ENCODE measurements at places on chromosomes 2 and 18.

DNA sequence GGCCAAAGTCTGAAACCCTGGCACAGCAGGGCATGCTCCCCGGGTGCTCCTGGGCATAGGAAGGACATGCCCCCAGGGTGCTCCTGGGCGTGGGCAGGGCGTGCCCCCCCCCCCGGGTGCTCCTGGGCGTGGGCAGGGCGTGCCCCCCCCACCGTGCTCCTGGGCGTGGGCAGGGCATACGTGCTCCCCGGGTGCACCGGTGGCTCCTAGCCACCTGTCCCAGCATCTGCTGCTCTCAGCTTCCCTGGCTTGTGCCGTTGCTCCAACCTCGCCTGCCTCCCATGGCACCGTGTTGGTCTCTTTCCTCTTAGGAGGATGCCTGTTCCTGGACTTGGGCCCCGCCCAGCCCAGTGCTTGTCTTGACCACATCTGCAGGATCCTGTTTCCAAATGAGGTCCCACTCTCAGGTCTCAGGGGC lies 95.6 kb upstream of the CTDP1 start:
- no peak for DNase-seq

- no peak for DNase-seq
Observed at GRCh38 chr2:105604938-105605337, 139.8 kb upstream of the NCK2 start.

GRCh38 chr2:238954841-238955591 lies 107.1 kb downstream of the TWIST2 start:
- DNase-seq, result no peak

DNA sequence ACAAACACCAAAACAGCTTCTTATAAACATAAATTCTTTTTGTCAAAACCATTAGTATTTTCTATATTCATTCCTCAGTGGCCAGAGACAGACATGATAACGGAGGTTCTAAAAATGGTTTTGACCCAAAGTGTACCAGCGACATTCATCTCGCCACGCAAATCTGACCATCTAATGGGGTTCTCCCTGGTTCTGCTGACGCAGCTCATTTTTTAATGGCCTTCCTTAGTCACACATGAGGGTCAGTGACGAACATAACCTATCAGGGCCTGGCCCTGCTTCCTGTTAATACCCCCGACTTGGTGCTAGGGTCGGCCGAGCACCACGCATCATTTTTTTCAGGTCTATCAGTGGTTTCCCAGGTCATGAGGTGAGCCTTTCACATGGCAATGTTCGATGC lies 45.9 kb upstream of the ARL4C start:
- no peak for DNase-seq

DNA sequence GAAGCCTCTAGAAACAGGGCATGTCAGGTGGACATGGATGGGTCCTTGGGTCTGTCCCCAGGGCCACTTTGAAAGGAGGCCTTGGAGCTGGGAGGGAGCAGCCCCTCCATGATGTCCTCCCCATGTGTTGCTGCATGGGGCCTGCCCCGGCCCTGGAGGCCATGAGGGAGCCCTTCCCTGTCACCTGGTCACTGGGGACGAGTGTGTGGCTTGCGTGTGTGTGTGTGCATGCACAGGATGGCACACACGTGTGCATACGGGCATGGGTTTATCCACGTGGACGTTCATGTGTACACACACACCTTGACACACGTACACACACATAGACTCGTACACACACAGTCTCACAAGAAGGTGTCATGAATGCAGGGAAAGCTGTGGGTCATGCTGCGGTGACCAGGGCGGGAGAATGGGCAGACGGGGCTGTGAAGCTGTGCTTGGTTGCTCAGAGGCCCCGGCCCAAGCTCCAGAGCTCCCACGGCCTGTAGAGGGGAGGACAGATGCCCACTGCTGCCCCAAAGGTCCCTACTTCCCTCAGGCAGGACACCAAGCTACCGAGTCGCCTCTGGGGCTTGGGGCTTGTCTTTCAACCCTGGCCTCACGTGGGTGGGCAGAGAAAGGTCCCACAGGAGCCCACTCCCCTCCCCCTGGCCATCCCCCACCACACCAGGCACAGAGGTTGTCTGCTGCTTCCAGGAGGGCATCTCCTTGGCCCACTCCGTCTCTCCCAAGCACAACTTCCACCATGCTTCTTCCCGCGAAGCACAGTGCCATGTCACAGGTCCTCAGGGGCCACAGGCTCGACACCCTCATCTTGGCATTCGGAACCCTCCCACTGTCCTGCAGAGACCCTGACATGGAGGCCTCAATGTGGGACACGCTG lies 42.3 kb upstream of the GPC1 start:
- DNase-seq, result no peak

DNA sequence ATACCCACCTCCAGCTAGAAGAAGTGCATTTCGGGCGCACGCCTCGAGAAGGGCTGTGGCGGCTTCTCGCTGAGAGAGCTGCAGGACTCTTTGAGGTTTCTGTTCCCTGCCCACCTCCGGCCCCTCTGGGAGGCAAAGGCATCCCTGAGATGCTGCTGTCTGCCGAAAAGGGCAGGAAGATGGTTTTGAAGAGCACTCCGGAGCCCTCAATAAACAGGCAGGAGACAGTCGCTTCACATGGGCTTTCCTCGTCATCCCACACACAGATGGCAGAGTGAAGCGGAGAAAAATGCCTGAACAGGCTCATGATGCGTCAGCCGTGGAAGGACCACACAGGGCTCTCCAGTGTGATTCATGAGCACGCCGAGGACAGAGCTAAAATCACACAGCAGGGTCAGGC lies 25.4 kb upstream of the GLI2 start:
- no peak for DNase-seq

DNA sequence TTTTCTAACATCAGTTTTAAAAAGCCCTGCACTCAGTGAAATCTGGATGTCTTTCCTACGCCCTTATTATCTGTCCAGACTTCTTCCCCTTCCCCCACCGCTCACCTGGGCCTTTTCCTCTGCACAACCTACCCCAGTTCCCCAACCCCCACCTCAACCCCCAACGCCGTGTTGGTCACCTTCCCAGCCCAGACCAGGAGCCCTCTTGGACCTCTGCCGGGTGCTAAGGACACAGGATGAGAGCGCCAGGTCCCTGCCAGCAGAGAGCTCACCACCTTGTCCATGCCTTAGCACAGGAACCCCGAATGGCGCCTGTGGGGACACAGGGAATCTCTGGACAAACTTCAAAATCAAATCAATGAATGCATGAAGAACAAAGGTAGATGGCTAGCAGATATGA lies 966 bp upstream of the RBM43 start:
- no peak for DNase-seq

DNA sequence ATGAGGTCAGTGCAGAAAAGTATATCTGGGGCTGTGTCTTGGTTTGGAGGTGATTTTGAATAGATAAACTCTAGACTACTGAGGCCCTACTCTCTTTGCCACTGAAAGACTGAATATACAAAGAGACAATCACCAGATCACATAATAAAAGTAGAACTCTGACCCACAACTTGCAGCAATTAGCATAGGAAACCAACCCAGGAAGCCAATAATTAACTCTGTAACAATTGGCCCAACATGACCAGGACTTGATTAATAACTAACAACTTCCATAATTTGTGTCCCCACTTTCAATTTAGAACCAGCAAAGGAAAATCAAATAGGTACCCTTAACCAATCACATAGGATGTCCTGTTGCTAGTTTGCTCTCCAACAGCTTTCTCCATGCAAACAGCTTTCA lies 1104.9 kb upstream of the CELF4 start:
- no peak for DNase-seq

DNA sequence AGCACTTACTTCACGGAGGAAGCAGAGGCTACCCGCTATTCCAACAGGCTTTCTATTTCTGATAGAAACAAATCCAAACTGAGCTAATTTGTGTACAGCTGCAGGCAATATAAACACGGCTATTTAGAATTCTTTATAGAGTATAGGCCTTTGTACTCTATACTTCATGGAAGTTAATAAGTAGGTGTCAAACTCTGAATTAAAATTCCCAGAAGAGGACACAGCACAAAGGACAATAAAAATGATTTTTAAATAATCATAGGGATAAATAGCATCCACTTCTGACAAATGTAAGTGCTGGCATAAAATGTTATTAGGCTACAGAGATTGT lies 261.5 kb downstream of the AFF3 start:
- no peak for DNase-seq

DNA sequence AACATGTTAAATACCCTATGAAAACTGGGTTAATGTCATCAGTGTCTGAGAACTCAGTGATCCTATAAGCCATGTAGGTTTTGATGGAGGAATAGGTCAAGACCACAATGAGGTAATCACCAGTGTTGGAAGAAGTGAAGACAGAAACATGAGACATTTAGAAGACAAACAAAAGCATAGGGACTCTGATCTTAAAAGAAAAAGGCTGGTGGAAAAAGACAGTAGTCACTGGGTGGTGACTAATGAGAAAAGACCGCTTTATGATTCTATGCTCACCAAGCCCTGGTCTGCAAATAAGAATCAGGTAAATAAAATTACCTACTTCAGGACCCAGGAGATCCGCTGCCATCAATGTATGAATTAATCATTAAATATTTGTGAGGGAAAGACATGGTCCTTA lies 271.9 kb downstream of the GPD2 start:
- no peak for DNase-seq

DNA sequence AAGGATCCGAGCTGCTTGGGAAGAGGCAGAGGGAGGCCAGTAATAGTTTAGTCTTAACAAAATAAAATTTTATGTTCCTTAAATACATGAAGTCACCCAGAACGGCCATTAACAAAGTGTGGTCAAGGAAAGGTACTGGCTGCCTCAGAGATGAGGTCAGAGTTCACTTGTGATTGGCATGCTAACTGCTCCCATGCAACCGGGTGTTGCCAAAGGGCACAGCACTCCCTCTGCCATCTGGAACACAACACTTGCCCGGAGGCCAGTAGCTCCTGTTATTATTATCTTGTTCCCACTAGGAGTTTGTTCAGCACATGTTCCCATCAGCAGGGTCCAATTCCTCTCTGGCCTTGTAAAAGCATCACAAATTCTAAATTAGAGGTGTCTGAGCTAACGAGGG lies 207.0 kb downstream of the CYP26B1 start:
- DNase-seq, result no peak

GRCh38 chr2:177298191-177298590 lies 33.7 kb upstream of the NFE2L2 start:
- DNase-seq, result no peak

GRCh38 chr2:60976875-60977561 lies 40.5 kb upstream of the PEX13 start:
- DNase-seq, result no peak

DNA sequence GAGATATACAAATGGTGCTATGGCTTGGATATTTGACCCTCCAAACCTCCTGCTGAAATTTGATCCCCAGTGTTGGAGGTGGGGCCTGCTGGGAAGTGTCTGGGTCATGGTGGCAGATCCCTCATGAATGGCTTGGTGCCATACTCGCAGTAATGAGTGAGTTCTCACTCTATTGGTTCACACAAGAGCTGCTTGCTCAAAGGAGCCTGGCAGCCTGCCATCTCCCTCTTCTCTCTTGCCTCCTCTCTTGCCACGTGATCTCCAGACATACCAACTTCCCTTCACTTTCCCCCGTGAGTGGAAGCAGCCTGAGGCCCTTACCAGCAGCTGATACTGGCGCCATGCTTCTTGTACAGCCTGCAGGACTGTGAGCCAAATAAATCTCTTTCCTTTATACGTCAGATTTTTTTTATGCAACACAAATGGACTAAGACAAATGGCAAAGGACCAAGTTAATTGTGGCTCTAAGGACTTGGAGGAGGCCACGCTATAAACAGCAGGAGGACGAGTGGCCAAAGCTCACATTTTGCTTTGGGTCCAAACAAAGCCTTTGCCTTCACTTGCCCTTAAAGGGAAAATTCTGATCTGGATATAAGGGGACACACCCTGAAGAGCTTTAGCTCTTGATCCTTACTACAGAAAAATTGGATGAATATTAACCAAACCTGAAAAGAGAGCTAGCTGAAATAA lies 214.7 kb downstream of the SS18 start:
- no peak for DNase-seq

DNA sequence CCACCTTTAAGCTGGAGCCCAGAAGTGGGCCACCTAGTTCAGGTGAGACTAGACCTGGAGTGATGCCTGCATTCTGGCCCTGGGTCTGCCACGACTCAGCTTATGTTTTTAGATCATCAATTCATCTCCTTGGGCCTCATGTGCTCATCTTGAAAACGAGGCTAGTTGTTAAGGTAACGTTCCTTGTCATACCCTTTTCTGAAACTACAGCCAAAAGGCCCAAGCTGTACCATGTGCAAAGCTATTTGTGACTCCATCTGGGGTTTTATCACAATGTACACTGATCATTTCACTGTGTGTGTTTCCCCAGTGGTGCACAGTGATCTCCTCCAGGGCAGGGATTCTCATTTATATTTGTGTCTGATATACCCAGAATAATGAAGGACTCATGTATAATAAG lies 138.4 kb upstream of the COPS8 start:
- no peak for DNase-seq

DNA sequence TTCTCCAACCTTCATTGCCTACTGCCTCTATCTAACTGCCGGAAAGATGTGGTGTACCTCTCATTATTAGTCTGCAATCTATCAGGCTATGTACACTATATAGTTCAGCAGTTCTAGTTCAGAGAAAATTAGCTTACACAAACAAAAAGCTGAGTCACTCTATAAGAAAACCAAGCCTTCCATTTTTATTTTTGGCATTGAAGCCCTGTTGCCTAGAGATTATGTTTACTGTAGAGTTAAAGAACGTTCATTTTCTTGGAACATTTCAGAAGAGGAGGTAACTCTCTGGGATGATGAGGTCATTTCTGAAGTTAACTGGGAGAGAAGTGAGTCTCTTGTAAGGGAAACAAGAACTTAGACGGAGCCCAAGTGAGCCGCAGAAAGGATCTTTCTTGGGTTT lies 133.5 kb downstream of the FAM124B start:
- no peak for DNase-seq

DNA sequence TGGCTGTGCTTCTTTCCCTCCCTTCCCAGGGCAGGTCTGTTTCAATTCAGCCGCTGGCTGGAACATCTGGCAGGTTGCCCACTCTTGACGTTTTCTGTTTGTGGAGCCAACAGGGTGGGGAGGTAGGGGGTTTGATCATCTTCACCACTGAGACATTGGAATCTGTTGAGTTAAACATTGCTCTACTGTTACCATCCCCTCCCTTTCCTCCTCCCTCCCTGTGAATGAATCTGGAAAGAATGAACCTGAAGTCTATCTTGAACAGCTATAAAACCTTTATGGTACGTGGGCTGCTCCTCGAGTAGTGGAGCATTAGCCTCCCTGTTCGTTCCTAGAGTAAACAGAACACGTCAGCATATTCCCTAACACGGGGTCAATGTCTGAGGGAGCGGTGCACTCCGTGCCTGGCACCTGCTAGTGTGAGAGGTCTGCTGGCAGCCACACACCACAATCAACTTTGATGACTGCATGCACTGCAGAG lies 249.9 kb upstream of the RBBP8 start:
- no peak for DNase-seq

All from stimulated activated CD4-positive, alpha-beta T cell treated with anti-CD3 and anti-CD28 coated beads, Interleukin-1b, Interleukin-23, amount 100 ng/mL, for 24 hours (primary cell).